Activated naive CD8-positive, alpha-beta T cell treated with anti-CD3 and anti-CD28 coated beads for 36 hours (primary cell): ENCODE measurements at places on chromosomes 16 and 17. TPM values are rescaled to one million over a fixed set of nuclear protein-coding genes. Genes with fewer than 3 reads are reported as not detected.

Gene KRT23
- not detected for total RNA-seq

Gene SPIRE2
- 0.14 TPM for total RNA-seq

Gene EVI2A
- 42.4 TPM for total RNA-seq

Gene NXN
- 0.49 TPM for total RNA-seq

Gene HS3ST2
- not detected for total RNA-seq

Gene GALK1
- total RNA-seq, result 33.2 TPM

Gene SLC7A6OS
- total RNA-seq, result 23.0 TPM

Gene PRSS36
- 0.74 TPM for total RNA-seq

Gene GPRC5B
- total RNA-seq, result 0.14 TPM

Gene ABI3
- 54.9 TPM for total RNA-seq

Gene KRTAP16-1
- total RNA-seq, result not detected

Gene TEDC2
- 26.5 TPM for total RNA-seq

Gene PLA2G10
- total RNA-seq, result not detected

Gene SMIM36
- total RNA-seq, result not detected

Gene ZNF747
- total RNA-seq, result 10.9 TPM

Gene AURKB
- 181 TPM for total RNA-seq

Gene UMOD
- not detected for total RNA-seq

Gene RNF112
- 0.10 TPM for total RNA-seq

Gene CRISPLD2
- not detected for total RNA-seq

Gene IL21R
- total RNA-seq, result 99.3 TPM

Gene SLC5A2
- total RNA-seq, result 0.08 TPM

Gene PDE6G
- 9.1 TPM for total RNA-seq

Gene NHLRC4
- 0.76 TPM for total RNA-seq

Gene ZACN
- total RNA-seq, result 3.7 TPM

Gene FGF11
- total RNA-seq, result 7.6 TPM

Gene GNGT2
- 28.4 TPM for total RNA-seq

Gene LASP1
- 131 TPM for total RNA-seq

Gene RHBDL1
- total RNA-seq, result 0.49 TPM

Gene UTS2R
- not detected for total RNA-seq

Gene TNFRSF13B
- 0.31 TPM for total RNA-seq

Gene SBK1
- 8.5 TPM for total RNA-seq

Gene GH2
- not detected for total RNA-seq

Gene HAGHL
- total RNA-seq, result 24.4 TPM

Gene NAT9
- total RNA-seq, result 39.9 TPM

Gene DNAI2
- total RNA-seq, result not detected

Gene TBC1D3C
- 0.91 TPM for total RNA-seq

Gene C17orf78
- total RNA-seq, result not detected
